Urinary bladder (tissue), 4 donors: ENCODE measurements at places on chromosomes 3 and 15. TPM values are rescaled to one million over a fixed set of nuclear protein-coding genes. Genes with fewer than 3 reads are reported as not detected.

DNA sequence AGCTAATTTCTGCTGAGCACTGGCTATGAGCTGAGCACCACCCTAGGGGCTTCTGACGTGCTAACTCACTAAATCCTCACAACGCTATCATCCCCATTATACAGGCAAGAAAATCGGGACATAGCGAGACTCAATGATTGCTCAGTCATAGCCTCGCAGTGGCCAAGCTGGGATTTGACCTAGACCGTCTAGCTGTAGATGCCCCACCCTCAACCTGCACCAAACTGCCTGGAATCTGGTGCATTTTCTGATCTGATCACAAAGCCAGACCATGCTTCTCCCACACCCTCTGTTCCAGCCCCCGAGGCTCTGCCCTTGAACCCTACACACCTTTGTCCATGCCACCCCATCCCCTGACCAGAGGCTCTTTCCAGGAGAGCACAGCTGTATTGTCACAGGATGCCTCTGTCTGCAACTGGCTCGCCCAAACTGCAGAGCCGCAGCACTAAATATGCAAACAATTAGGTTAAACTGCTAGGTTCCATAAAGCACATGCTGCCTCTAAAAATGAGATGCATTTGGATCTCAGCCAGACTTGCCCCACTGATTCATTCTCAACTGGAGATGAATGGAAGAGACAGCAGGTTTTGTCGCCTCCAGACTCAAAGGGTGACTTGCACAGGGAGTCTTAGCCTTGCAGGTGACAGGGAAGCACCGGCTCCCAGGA, 95.2 kb downstream of the NUP210 start:
- no peak for DNase-seq

- DNase-seq: no peak
Observed at GRCh38 chr3:147758771-147759170, 349.6 kb downstream of the ZIC1 start.

GRCh38 chr15:76953913-76954312, 22.4 kb downstream of the RCN2 start:
- no peak for DNase-seq

CLDN16 gene
- total RNA-seq: 0.37 TPM

DNA sequence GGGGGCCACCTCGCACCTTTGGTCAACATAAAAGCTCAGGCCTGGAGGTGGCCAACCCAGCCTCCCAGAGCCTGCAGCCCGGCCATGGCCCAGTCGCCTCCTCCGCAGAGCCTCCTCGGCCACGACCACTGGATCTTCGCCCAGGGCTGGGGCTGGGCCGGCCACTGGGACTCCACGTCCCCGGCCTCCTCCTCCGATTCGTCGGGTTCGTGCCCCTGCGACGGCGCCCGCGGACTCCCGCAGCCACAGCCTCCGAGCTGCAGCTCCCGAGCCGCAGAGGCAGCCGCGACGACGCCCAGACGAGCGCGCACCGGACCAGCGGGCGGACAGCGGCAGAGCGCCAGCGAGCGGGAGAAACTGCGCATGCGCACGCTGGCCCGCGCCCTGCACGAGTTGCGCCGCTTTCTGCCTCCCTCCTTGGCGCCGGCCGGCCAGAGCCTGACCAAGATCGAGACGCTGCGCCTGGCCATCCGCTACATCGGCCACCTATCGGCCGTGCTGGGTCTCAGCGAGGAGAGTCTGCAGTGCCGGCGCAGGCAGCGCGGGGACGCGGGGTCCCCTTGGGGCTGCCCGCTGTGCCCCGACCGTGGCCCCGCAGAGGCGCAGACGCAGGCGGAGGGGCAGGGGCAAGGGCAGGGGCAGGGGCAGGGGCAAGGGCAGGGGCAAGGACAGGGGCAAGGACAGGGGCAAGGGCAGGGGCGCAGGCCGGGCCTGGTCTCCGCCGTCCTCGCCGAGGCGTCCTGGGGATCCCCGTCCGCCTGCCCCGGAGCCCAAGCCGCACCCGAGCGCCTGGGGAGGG, at the start of gene MESP2:
MESP2 (plus strand) TSS at position 59 of the 799 bp plus-strand sequence; CDS start at position 85, 26 bp downstream.
- no peak for DNase-seq

DNA sequence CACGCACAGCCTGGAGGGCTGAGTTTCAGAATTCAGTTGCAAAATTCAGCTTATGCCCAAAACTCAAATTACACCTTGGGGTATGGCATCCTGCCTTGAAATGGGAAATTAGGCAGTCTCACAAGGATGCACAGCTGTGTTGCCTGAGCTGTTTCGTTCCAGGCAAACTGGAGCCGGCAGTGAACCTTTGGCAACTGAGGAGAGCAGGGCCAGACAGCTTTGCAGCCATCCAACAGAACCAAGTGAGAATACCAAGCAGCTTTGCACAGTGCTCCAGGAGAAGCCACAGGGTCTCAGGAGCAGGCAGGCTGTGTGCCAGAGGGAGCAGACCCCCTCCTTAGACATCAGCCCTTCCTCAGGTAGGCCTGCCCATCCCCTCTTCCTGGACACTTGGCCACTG, 32.5 kb upstream of the BFSP2 start:
- DNase-seq: no peak

- no peak for DNase-seq
Observed at GRCh38 chr15:71807691-71808091, 2.7 kb upstream of the NR2E3 start.

HESX1 gene
- 2.3 TPM for total RNA-seq

SUSD5 gene
- total RNA-seq: 3.0 TPM

ALAS1 gene
- 24.1 TPM for total RNA-seq

DNA sequence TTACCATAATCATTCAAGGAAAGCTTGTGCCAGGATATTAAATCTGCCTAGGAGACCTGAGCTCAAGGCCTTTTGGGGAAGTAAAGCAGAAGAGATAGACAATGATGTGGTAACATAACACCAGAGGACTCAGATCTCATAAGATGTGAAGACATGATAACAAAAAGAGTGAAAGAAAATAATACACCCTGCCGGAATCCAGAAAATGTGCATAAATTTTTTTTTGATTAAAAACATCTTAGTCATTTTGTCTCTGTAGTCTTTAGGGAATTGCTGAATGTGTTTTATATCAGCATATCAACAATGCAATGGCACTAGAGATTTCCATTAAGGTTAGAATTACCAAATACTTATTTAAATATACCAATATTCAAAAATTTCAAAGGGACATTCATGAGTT, 326.8 kb upstream of the ROBO1 start:
- DNase-seq: no peak

DNA sequence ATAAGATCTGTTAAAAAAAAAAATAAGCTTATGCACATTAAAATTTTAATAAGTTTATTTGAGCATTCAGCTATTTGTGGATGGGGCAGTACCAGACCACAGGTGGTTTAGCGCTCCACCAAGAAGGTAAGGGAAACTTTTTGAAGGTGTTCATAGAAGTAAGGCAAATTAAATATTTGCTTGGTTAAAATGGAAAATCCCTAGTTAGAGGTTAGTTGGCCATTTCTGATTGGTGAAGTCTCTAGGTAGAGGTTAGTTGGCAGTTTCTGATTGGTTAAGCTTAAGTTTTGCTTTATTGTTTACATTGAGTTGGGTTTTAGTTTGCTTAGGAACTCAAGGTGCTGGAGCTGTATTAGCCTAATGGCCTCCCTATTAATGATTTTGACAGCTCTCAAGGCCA, 30.7 kb downstream of the SCN11A start:
- DNase-seq: no peak

CSPG4 gene
- total RNA-seq: 30.6 TPM

- DNase-seq: no peak
Observed at GRCh38 chr3:56303487-56303886, 164.8 kb downstream of the ERC2 start.

GRCh38 chr3:36591959-36592358, 172.4 kb downstream of the DCLK3 start:
- DNase-seq: no peak

- no peak for DNase-seq
Observed at GRCh38 chr3:14434498-14435151, 32.2 kb downstream of the SLC6A6 start.

MYLK gene
- total RNA-seq: 1,524 TPM

GHSR gene
- not detected for total RNA-seq

CCR1 gene
- 7.7 TPM for total RNA-seq
